HCEC 1CT (cell line): ENCODE measurements at places on chromosomes 11 and 22.
A peak's percentile ranks its signal among the peaks of the same experiment; 100 is the strongest.

DNA sequence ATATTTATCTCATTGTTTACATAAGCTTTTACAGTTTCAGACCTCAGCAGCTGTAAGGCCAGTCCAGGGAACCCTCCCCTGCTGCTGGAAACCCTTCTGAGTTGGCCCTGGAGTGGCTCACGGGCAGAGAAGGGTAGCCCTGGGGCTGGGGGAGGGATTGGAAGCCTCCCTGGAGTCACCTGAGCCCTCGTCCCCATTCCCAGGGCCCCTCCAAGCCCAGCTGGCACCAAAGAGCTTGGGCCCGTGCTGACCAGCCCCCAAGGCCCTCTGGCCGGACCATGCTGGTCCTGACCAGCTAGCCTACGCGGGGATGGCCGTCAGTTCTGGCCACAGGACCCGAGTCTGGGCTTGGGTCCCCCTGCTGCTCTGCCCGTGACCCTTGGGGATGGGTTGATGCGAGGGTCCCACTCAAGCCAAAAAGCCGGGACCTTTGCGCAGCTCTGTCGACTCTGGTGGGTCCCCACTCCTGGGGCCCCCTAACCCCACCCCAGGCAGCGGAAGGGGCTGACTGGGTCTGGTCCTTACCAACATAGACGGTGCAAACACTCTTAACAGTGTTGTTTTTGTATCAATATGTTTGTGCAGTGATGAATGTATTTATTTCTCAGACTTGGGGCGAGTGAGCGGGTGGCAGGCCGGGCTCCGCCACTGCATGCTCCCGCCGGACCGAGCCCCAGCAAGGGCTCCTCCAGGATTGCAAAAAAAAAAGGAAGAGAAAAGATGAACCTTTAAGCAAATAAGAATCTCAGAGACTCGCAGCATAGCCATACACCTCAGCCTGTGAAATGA is 17.5 kb upstream of the TMEM191C start:
- DNase-seq = no peak

- peak; percentile 7 for DNase-seq
Observed at GRCh38 chr11:93477684-93478234, 65.4 kb downstream of the SMCO4 start.

DNA sequence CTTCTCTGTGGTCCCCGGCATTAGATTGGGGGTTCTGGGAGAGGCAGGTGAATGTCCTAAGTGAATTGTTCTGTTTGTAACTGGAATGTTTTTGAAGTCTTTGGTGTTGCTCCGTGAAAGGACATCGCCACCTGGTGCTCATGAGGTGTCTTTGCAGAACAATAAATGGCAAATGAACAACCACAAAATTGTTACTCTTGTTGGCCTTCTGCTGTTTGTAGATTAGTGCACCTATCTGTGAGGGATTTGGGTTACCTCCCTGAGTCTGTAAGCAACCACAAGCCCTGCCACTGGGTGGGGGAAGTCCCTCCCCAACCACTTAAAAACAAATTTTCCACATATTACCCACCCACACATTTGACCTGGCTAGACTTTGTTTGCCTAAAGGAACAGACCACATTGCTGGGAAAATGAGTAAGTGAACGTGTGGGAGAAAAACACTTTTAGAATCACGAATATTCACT is 4.7 kb downstream of the MPEG1 start:
- peak; percentile 63 for DNase-seq

GRCh38 chr22:48091060-48091650 is 1328.7 kb downstream of the TBC1D22A start:
- DNase-seq = no peak

DNA sequence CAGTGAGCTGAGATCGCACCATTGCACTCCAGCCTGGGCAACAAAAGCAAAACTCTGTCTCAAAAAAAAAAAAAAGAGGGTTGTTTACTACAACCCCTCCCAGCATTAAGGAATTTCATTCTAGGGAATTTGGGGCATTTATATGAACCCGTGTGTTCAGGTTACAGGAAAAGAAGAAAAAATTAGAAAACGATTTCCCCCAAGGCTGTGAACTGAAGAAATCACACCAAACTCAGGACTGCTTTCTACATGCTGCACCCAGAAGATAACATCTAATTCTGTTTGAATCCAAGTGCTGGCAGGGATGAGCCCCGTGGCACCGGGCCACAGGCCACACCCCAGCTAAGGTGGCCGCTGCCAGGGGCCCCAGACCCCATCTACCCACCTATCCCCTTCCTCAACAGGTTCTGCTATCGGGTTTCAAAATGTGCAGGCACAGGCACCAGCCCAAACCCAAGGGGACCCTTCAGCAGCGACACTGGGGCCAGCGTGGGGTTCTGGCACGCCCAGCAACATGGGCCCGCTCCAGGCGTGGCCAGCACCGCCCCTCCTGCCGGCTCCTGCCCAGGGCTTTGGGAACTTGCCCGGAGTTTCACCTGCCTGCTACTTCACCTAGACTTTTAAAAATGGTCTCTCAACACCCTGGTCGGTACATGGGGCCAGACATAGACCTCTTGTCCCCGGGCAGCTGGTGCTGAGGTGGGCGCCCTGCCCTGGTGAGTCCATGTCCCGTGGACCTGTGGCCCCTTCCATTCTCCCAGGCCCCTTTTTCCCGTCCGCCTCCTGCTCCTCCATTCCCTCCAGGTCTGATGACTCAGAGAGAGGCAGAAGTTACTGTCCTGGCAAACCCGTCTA is 11.8 kb downstream of the CELSR1 start:
- no peak for DNase-seq

- peak; percentile 50 for DNase-seq
Observed at GRCh38 chr22:17726006-17726927, 48.0 kb downstream of the BID start.

GRCh38 chr11:61871158-61871597 is 20.2 kb downstream of the FADS3 start:
- DNase-seq = peak; percentile 70

GRCh38 chr22:24926428-24926725 is 20.1 kb downstream of the LHFPL7 start:
- DNase-seq = no peak

DNA sequence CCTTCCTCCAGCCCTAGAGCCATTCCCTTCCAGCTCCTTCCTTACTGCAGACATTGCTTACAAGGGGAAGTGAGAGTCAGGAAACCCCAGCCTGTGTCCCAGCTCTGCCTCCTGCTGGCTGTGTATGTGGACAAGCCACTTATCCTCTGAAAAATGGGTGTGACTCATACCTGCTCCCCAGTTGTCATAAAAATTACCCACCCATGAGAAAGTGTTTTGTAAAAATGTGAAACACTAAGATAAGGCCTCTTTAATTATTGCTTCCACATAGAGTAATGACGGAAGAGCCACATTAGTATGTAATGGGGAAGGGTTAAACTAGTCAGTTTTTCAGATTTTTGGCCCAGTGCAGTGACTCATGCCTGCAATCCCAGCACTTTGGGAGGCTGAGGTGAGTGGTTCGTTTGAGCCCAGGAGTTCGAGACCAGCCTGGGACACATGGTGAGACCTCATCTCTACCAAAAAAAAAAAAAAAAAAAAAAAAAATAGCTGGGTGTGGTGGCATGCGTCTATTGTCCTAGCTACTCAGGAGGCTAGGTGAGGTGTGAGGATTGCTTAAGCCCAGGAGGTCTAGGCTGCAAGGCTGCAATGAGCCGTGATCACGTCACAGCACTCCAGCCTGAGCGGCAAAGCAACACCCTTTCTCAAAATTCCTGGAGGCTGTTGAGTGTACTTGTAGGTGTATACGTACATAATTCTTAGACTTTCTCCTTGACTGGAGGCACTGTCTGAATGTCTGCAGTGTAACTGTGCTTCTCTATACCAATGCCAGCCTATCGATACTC is 84.9 kb downstream of the CTTN start:
- DNase-seq = peak; percentile 72

DNA sequence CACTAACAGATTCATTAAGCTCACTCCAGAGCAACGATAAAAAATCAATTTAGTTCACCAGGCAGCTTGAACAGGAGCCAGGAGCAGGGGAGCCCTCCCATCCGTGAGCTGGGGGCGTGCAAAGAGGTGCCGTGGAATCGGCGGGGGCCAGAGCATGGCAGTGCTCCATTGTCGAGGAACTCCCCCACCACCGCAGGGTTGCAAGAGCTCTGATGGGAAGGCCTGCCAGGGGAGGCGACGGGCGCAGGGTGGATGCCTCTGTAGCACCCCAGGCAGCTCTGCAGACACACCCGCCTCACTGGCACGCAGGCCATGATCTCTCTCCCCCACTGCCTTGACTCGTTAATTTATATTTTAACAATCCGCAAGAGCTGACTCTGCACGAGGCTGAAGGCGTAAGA is 433.2 kb downstream of the MIAT start:
- no peak for DNase-seq

DNA sequence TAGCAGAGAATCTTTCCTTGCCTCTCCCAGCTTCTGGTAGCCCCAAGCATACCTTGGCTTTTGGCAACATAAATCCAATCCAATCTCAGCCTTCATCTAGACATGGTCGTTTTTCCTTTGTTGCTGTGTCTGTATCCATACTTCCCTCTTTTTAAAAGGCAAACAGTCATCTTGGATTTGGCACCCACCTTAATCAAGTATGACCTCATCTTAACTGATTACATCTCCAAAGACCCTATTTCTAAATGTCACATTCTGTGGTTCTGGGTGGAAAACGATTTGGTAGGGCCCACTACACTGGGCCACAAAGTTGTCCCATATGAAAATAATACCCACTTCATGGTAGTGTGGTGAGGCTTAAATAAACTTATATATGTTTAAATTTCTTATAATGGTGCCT is 852 bp downstream of the BUD13 start:
- DNase-seq = no peak

GRCh38 chr11:6390718-6391469 is 620 bp downstream of the SMPD1 start:
- no peak for DNase-seq

GRCh38 chr22:47408409-47408808 is 646.0 kb downstream of the TBC1D22A start:
- no peak for DNase-seq

GRCh38 chr22:49748514-49748913 is 79.2 kb downstream of the BRD1 start:
- no peak for DNase-seq

- DNase-seq = no peak
Observed at GRCh38 chr22:41000941-41001721, 50.0 kb downstream of the RBX1 start.

DNA sequence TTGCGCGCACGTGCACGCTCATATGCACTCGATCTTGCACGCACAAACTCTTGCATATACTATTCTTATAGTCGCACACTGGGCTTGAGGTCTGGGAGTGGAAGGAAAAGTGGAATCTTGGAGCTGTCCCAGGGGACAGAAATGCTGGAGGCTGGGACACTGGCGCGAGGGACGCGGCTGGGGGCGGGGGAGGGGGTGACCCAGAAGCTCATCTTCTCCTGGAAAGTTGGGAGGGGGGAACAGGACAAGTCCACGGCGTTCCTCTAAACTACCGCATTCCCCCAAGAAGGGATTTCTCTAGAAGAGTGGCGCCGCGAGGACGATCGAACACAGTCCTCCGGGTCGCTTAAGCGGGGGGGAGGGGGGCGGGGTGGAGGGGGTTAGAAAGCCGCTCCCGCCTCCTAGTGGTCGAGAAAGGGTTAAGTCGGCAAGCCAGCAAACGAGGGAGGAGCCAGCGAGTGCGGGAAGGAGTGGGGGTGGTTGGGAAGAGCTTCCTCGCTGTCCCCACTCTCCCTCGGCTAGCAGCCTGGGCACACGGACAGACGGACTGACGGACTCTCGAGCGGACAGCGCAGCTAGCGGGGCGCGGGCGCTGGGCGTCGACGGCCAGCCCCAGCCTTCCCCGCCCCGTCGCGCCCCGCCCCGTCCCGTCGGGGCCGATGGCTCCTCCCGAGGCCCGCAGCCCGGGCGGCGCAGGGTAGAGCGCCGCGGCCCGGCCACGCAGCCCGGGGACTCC is at the start of gene RTN4RL2:
TSS of gene RTN4RL2 (plus strand) at position 507 of the 736 bp plus-strand sequence. CDS start 338 bp downstream, outside the sequence.
- peak; percentile 61 for DNase-seq

- DNase-seq = no peak
Observed at GRCh38 chr11:32309530-32310213, 125.7 kb downstream of the WT1 start.

GRCh38 chr11:2976294-2977063 is 15.7 kb downstream of the NAP1L4 start:
- no peak for DNase-seq

DNA sequence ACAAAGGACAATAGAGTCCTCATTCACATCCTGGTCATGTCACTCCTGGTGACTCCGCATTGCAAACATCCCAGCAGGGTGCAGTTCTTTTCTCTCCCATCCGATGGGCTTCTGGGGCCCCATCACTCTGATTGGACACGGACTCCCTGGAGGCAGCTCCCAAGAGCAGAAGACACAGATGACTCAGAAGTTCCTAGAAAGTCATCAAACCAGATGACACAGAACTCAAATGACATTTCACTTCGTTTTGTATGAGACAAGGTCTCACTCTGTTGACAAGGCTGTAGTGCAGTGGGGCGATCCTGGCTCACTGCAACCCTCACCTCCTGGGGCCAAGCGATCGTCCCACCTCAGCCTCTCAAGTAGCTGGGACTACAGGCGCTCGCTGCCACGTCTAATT is 33.2 kb downstream of the ZNF195 start:
- DNase-seq = no peak

GRCh38 chr11:86673055-86673843 is 833 bp upstream of the ME3 start:
- DNase-seq = no peak

DNA sequence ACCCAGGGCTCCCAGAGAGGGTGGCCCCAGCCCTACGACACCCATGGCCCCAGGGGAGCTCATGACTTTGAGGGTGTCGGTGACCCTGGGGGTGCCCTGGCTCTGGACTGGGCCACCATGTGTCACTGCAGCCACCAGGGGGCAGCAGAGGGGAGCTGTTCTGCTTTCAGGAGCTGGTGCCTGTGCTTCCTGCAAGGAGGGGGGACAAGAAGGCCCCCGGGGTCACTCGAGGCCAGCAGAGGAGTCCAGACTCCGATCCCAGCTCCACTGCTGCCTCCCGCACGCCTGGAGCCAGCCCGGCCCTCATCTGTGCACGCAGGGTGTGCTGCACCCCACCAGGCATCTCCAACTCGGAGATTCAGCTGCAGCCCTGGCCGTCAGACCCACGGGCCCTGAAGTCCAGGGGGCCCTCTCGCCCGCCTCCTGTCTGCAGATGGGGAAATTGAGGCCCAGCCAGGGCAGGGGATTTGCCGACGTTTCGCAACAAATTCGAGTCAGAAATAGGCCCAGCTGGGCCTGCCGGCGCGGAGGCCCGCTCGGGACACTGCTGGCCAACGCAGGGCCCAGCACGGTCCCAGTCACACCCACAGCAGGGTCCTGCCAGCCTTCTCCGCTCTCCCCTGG is 29.5 kb upstream of the WNT7B start:
- DNase-seq = peak; percentile 88
